Fibroblast of skin of abdomen (primary cell): ENCODE measurements at places on chromosomes 3 and 15.

- peak; percentile 29 for DNase-seq
Observed at GRCh38 chr3:112046599-112046998, 12.1 kb downstream of the TMPRSS7 start.

GRCh38 chr15:34370129-34370528, 3.1 kb upstream of the LPCAT4 start:
- no peak for DNase-seq

DNA sequence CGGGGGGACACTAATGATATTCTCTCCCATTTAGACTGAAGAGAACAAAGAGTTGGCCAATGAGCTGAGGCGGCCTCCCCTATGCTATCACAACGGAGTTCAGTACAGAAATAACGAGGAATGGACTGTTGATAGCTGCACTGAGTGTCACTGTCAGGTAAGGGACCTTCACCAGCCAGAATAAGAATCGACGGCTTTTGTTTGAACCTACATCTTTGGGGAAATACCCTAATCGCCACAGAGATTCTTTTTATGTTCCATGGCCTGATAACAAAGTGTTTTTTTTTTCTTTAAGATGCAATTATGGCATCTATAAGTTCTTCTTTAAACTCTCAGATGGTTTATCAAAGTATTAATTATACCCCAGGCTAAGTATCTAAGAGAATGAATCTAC, 3.4 kb downstream of the THBS1 start:
- no peak for DNase-seq

DNA sequence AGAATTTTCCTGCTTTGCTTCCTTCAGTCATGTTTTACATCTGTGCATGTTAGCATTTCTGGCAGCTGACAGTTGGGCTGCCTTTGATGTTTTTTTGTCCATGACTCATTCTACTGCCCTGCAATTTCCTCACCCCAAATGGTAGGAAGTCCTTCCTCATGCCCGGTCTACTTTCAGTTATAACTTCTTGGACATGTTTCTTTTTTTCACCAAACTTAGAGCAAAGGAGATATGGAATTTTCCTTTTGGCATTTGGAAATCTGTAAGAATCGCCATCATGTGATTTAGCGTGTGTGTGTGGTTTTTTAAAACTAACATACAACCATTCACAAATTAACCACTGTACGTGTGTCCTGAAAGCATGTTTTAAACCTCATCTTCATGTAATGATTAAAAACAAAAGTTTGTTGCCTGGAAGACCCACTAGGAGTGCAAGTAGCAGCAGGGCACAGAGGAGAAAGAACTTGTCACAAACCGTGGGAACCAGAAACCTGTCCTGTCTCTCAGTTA, 430.7 kb upstream of the CFAP20DC start:
- peak; percentile 82 for DNase-seq

DNA sequence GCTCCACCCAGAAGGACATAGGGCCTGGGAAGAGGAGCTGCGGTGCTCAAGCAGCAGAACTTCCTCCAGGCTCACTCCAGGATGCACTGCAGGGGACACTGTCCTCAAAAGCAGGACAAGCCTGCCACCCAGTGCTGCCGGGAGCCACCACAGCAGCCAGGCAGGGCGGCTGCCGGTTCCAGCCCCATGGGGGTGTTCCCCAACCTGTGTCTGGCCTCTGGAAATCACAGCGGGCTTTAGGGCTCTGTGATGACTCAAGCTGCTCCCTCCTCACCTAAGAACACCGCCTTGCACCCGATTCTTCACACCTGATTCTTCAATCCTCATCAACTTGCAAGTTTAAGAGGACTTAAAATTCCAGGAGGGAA, 71.9 kb upstream of the SLC6A11 start:
- no peak for DNase-seq

DNA sequence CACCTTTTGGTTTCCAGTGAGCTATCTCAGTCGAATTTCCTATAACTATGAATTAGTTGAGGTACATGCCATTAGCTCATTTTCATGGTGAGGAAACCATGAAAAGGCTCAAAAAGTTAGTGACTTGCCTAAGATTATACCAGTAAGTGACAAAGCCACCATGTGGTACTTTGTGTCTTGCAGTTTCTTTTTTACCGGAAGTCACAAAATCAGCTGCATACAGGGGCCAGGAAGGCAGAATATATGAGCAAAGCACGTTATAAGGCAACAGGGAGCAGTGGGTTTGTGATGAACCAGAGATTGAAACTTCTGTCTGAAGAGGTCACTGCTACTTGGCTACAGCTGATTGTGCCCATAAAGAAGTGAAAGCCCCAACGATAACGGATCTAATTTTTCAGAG, 50.3 kb downstream of the CMTM8 start:
- no peak for DNase-seq

DNA sequence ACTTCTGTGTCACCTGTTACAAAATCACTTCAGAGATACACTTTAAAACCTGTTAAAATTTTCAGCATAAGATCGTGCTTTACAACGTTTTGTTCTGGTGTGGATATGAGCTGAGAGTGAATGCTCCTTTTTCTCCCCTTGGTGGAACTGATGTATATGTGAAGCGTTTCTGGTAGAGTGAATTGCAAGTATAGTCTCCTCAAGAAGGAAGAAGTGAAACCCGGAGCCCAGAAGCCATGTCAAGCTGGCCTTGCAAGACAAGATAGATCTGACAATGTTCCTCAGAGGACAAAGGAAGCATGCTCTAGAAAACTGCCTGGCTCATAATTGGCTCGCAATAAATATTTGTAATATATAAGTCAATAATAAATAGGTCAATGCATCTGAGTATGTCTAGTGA, 23.6 kb downstream of the SERPINI2 start:
- no peak for DNase-seq

GRCh38 chr15:89740137-89740536, 10.9 kb downstream of the MESP1 start:
- DNase-seq, result peak; percentile 66

GRCh38 chr3:6204891-6205290, 656.0 kb upstream of the GRM7 start:
- DNase-seq, result no peak

GRCh38 chr3:138408751-138409570, 25.5 kb upstream of the ESYT3 start:
- peak; percentile 23 for DNase-seq

- DNase-seq, result no peak
Observed at GRCh38 chr3:175378348-175378747, 519.2 kb downstream of the NAALADL2 start.

GRCh38 chr15:73022161-73022560, 30.1 kb upstream of the NEO1 start:
- DNase-seq, result no peak

GRCh38 chr15:88627463-88627862, 6.3 kb downstream of the AEN start:
- DNase-seq, result no peak

- DNase-seq, result no peak
Observed at GRCh38 chr3:44762690-44763089, 1.1 kb downstream of the KIF15 start.

GRCh38 chr3:71076361-71077002, 507.0 kb downstream of the FOXP1 start:
- peak; percentile 55 for DNase-seq

GRCh38 chr3:85903434-85903833, 944.6 kb downstream of the CADM2 start:
- DNase-seq, result no peak

DNA sequence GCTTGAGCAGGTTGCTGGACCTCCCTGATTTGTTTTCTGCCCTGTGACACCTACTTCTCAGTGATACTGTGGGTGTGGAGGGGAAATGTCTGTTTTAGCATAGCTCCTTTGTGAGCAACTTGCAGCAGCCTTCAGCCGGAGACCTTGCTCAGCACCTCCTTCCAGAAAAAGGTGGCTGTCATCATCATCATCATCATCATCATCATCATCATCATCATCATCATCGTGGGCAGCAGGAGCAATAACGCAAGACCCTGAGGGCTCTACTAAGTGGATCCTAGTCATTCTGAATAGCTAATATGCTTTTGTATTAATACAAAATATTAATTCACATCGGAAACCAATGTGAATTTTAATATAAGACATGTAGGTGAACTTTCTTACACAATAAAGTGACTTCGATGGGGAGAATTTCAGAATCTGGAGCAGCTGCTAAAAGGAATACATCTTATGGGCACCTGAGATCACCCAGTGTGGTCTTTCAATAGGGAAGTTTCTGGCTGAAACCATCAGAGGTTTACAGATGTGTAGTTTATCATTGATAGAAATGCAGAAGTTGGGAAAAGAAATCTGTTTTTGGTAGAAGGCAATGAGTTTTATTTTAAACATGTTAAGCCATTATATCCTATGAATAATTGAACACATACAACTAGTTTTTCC, 8.6 kb downstream of the GABRR3 start:
- DNase-seq, result no peak

DNA sequence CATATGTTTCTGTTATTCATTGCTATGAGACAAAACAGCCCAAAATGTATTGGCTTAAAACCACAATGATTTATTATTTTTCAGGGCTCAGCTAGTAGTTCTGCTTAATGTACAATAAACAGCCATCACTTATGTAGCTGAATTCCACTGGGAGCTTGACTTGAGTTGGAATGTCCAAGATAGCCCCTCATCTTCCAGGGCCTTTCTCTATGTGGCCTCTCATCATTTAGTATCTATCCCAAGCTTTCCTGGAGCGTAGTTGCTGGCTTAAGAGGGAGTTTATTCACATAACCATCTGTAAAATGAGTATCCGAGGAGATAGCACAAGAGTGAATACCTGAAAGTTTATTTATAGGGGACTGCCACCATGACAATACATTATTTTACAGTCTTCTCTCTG, 176.8 kb downstream of the EPHA6 start:
- no peak for DNase-seq

- no peak for DNase-seq
Observed at GRCh38 chr3:126270145-126270811, 86.9 kb downstream of the KLF15 start.

DNA sequence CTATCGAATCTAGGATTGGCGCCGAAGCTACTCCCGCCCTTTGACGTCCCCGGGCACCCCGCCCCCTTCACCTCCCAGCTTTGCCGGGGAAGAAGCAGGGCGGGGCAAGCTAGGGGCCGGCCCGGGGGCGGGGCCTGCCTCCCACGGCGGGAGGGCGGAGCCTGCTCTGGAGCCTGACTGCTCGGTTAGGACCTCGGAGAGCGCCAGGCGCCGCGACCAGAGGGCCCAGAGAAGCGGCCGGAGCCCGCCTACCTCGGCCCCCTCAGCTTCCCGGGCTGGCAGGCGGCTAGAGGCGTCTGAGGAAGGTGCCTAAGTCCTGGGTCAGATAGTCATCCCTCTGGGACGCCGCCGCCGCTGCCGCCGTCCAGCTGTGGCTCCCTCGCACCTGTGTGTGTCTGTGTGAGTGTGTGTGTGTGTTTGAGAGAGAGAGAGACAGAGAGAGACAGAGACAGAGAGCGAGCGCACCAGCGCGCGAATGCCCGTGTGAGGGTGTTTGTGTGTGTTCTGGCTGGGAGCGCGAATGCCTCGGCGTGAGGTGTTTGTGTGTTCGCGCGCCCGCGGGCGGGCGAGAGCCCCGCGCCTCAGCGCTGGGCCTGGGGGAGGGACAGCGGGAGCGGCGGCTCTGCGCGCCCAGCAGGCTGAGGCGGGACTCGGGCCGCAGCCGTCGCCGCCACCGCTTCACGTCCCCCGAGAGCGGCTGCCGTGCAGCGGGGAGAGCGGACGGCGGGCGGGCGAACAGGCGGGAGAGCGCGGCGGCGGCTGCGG, at the start of gene STXBP5L:
TSS of gene STXBP5L (plus strand) at position 176 of the 765 bp plus-strand sequence. CDS start 1,374 bp downstream, outside the sequence.
- DNase-seq, result peak; percentile 70

DNA sequence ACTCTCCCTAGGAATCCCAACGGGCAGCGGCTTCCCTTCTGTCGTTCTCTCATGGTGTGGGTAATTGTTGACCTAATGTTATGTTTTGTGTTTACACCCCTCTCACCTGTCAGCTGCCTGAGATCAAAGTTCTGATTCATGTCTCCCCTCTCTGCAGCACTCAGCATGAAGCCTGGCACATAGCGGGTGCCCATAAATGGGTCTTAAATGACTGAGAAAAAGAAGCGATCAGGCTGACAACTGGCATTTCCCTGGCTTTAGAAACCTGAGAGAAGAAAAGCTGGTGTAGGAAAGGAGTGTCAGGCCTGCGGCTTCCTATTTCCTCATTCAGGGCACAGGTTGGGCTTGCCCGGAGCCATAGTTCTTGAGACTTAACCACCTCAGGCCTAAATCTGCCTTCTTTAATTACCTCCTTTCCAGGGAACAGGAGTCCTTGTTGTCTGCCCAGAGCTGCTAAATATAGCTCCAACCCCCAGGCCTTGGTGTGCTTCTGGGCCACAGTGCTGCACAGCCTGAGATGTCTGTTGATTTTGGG, 31.8 kb downstream of the LPP start:
- peak; percentile 16 for DNase-seq

DNA sequence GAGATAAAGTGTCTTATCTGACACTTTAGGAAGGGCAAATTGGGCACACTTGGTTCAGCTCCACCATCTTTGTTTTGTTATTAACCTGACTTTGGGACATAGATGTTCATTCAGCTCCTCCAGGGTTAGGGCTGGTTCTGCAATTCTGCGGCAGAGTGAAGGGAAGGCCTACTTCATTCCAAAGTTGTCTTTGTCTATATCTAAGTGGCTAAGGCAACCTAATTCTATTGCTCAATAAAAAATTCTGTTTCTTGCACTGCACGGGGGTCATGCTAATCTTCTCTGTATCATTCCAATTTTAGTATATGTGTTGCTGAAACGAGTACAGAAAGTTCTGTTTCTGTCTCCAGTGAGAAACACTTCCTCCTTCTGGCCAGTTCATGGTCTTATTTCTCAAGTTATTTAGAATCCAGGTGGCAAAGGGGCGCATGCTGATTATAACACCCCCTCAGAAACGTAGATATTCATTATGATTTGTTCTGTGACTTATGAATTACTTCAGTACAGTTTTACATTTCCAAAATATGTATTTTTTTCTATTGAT, 53.5 kb downstream of the PFN2 start:
- DNase-seq, result no peak

GRCh38 chr3:138937690-138938055, 9.3 kb downstream of the FOXL2 start:
- no peak for DNase-seq

- peak; percentile 47 for DNase-seq
Observed at GRCh38 chr3:77321646-77322045, 281.7 kb downstream of the ROBO2 start.

- no peak for DNase-seq
Observed at GRCh38 chr3:186247821-186248814, 113.9 kb downstream of the DGKG start.

DNA sequence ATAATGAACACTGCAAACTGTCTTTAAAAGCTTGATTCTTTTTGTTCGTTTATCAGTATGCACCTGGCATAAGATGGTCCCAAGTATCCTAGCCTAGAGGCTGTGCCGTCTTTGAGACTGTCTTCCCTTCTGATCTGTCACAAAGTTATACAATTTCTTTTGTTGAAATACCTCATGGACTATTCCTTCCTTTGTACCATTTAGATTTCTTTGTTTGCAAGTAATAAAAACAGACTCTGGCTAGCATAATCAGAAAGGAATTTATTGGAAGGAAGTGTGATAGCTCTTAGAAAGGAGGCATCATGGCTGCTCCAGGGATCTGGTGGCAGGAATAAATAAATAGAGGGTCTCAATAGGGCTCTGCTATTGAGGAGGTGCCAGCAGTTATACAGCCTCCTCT, 280.4 kb downstream of the SLC9A9 start:
- no peak for DNase-seq

- no peak for DNase-seq
Observed at GRCh38 chr3:69201658-69202057, 79.3 kb upstream of the LMOD3 start.

GRCh38 chr15:31161951-31162350, 60.4 kb upstream of the TRPM1 start:
- no peak for DNase-seq
